ENCODE measurements at places on chromosomes 12 and 14. TPM values are rescaled to one million over a fixed set of nuclear protein-coding genes. Genes with fewer than 3 reads are reported as not detected.
A peak's percentile ranks its signal among the peaks of the same experiment; 100 is the strongest.

Gene SMIM41
- total RNA-seq = not detected

Gene LLPH
- total RNA-seq = 30.0 TPM

Gene ASIC1
- total RNA-seq = 0.91 TPM

Gene ZNF891
- total RNA-seq = 1.6 TPM

GRCh38 chr12:12032851-12033797 lies 37.6 kb upstream of the BCL2L14 start:
- peak; percentile 77 for DNase-seq

DNA sequence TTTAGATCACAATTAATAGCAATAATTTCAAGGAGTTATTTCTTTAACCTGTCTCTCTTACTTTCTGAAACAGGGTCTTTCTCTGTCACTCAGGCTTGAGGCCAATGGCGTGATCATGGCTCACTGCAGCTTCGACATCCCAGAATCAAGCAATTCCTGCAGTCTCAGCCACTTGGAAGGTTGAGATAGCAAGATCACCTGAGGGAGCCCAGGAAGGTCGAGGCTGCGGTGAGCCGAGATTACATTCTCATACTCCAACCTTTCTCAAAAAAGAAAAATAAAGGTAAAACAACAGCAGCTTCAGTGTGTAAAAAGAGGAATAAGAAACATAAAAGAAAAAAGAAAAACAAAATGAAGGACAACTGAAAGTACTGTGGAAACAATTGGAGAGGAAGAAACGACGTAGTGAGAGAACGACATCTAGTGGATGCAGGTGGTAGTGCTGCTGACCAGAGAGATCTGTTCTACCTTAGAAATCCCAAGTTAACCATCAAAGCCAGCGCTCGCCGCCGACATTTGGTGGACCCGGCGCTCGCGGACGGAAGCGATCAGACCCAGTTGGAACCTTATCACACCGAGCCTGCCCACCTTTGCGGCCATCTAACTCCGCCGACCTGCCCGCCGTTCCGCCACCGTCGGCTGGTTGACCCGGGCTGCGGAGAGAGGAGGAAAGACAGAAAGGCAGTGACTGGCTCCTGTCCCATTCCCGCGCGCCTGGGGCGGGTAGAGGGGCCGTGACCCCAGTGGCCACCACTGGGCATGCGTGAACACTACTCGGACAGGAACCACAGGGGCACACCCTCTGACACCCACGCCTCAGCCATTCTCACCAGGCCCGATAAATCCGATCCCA lies 196.1 kb downstream of the ALG10 start:
- peak; percentile 64 for DNase-seq

DNA sequence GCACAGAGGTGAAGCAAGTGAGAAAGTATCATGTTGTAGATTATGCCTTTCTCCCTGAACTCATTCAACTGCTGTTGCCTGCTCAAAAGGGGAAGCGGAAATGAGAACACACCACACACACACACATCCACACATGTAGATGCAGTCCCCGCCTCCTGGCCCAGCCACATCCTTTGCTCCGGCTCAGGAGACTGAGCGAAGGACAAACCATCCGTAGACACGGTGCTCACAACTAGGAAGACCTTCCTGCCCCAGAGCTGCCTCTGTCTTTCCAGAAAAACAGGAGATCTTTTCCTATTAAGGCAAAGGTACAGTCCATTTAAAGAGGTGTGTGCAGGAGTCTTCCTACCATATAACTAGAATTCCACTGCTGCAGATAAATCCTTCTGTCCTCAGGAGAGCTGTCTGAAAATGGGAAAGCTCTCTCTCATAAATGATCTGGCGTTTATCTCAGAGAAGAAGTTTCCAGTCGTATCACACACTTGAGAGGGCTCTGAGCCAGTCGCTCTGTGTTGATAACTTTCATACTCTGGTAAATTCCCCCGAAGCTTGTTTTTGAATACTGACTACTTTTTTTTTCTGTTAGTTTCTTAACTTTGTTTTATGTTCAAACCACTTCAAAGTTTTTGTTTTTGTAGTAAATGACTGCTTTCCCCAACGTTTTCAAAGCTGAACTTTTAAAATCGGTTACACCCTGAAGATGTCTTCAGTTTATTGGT lies at the start of gene TESPA1:
Gene TESPA1 (minus strand): TSS at position 105 of the 719 bp plus-strand sequence. CDS start 10,200 bp downstream, outside the sequence.
- peak; percentile 91 for DNase-seq

DNA sequence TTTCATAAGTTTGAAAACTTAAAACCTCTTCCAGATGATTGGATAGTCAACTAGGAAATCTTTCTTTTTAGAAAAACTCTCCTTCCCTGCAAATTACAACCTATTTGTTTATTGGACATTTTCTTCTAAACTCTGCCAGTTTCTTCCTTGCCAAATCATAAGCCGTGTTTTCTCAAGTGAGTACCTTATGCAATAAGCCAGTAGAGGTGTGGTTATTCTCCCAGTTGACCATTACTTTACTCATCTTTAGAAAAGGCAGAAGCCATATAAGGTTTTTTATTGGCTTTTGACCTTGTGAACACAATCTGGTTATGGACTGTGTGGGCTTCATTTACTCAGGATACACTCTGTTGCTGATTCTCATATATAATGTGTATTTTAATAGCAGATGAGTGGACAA lies 14.6 kb downstream of the ACTR6 start:
- DNase-seq = no peak

DNA sequence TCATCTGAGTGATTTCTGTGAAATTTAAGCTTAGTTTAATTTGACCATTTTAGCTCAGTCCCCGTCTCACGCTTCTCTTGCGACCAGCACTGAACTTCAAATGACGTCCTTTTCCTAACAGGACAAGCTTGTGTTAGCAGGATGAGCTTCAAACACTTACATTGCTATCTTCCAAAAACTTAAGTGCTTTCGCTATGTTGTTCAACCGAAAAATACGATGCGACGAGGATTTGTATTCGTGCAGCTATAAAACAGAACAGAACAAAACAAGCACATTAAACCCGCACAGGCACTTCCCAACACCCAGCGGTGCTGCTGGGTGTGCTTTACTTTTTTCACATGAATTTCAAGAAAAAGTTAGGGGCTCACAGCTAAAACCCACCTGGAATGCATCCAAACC lies 64.2 kb upstream of the DICER1 start:
- DNase-seq = no peak

DNA sequence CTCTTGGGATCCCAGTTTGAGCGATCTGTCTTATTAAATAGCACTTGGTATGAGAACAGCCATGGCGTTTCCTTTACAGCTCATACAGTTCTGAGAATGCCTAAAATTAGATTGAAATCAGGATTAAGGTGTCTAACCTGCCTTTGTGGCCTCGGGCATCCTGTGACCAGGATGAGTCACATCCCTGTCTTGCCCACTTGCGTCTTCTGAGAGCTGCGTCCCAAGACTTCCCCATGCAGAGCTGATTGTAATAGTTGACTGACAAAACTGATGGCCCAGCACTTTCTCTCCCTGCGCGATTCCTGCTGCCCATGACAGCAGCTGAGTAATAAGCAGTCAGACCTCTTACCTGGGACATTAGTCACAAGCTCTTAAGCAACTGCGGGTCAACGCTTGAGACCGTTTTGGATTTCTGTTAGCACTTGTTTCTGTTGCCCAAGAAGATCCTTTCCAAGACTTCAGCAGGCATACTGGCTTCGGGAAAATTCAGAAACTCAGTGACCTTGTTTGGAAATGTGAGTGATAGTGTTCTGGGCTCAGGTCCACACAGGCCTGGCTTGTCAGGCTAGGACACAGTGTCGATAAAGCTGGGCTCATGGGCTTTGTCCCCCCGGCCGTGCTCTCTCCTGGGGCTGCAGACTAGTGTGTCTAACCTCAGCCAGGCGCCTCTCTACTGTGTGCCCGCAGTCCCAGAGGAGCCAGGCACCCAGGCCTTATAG lies 169.9 kb upstream of the HIF1A start:
- DNase-seq = peak; percentile 87

DNA sequence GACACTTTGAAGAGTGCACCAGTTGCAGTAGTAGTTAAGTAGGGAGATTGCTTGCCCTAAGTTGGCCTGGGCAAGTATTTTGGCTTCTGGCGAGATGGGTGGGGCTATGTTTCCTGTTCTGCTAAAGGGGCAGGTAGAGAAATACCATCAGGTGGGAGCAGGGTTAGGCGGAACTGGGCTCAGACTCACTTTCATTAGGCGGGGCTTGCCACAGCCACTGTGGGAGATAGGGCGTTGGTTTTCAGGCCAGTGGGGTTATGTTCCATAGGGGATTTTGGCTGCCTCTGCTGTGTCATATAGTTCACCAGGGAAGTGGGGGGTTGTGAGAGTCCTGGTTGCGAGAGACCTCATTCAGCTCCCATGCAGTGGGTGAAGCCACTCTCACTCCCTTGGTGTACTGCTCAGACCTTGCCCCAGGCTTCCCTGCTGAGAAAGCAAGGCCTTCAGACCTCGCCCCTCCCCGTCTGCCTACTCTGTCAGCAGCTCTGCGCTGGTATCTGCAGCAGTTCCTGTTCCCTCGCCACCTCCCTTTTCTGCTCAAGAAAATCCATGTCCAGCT lies 43.3 kb downstream of the AEBP2 start:
- peak; percentile 69 for DNase-seq

DNA sequence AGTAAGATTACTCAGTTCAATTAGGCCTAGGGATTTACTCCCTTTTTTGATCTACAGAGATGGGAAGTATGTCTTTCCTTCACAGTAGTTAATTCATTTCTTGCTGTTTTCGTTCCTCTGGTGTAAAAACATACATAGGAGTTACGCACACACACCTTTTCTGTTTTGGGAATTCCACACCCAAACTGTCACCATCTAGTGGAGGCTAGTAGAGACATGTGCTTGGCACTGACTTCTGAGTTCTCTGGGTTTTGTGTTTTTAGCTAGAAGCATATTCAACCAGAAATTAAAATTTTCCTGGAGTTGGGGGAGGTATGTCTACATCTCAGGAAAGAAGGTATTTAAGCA lies 1.4 kb downstream of the SUSD6 start:
- no peak for DNase-seq

Data from activated CD4-positive, alpha-beta memory T cell treated with anti-CD3 and anti-CD28 coated beads, Interleukin-2, amount 10 ng/mL, durations not matched to agents 7 days and 5 days (primary cell).